ENCODE measurements at places on chromosomes 1 and 21.

GRCh38 chr1:29291756-29292155, 55.4 kb downstream of the PTPRU start:
- no peak for DNase-seq

- DNase-seq = no peak
These were observed 30.3 kb upstream of the LPAR3 start for GRCh38 chr1:84923317-84923716.

GRCh38 chr1:30183895-30184294, 539.5 kb downstream of the MATN1 start:
- DNase-seq = no peak

DNA sequence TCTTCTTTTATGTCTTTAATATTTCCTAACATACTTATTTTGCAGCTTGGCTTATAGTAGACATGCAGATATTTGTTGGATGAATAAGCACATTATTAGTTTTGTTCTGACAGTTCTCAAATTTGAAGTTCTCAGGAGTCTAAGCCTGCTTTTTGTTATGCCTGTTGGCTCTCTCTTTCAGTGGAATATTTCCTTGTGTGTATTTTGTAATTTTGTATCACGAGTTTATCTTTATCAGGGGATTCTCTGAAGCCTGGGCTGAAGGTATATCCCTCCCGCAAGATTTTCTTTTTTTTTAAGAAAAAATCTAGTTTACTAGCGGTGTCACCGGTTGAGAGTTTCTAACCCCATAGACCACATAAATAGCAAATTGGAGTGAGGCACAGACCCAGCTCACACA, 105.9 kb downstream of the RGL1 start:
- DNase-seq = no peak

- DNase-seq = no peak
These were observed 26.0 kb downstream of the SDE2 start for GRCh38 chr1:225973158-225973557.

DNA sequence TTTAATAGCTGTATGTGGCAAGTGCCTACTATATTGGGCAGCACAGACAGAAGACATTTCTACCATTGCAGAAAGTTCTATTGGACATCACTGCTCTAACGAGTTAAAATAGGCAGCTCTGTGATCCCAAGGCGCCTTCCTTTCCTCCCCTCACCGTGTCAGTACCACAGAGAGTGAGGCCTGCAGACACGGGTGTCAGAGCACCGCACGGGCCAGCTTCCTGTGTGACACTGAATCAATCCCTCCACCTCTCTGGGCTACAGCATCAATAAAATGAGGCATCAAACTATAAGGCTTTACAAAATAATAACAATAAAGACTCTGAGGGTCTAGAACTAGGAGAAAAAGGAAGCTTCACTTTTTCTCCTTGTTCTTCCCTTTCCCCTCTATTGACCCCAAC, 246.7 kb downstream of the FOXD2 start:
- no peak for DNase-seq

- DNase-seq = no peak
These were observed 7.0 kb upstream of the ATF3 start for GRCh38 chr1:212601524-212601923.

DNA sequence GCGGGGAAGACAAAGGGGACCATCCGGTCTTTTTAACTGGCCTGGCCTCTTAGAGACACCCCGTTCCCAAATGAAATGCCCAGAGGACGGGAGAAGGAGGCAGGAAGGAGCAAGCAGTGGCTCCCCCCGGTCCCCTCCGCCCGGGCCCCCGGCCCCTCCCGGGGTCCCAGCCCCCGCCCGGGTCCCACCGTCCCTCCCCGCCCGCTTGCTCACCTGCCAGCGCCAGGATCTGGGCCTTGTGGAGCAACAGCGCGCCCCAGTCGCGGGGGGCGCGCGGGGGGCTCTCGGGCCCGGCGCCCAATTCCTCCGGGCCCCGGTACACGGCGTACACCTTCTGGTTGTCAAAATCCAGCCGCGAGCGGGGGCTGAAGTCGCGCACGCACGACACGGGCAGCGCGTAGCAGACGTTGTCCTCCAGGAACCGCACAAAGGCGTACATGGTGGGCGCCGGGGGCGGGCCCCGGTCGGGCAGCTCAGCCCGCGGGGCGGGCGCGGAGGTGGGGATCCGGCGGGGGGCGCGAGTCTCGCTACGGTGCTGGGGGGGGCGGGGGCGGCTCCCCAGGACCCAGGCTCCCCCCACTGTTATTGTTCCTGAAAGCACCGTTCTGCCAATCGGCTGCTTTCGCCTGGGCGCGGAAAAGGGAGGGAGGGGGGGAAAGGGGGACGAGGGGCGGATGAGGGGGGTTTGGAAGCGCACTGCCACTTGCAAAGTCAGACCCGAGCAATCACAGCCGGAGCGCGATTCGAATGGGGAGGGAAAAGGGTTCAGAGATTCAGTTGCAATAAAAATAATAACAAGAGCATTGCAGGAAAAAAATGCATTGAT, at the start of gene BEND5:
Gene BEND5, minus strand, starts transcription at position 499 of the 826 bp plus-strand sequence. Its CDS starts 60 bp downstream, at position 439.
- peak; percentile 64 for DNase-seq

DNA sequence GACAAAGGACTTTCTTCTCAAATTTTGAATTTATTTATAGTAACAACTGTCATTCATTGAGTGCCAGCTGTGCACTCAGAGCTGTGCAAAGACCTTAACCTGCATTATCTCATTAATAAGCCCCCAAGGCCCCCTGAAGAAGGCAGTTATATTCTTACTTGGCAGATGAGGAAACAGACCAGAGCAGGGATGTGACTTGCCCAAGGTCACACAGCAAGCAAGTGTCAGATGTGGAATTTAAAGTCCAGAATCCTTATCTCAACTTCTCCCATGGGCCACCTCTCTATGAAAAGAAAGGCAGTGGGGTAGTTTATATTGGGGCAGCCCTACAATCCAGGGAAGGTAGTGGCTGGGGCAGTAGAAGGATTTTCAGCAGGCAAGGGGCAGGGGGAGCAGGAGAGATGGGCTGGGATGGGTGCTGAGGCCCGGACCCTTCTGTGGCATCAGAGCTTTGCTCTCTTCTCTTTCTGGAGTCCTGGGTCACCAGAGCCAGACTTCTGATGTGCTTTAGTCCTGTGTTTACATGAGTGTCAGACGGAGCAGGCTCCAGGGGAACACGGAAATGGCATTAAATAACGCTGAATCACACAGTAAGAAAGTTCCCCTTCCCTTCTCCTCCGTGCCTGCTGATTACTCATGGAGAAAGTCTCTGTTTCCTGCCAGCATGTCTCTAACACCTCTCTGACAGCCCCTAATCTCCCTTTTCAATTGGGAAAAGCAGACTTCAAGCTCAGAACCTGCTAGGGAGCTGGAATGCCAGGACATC, 39.5 kb downstream of the EPHB2 start:
- DNase-seq = peak; percentile 13

DNA sequence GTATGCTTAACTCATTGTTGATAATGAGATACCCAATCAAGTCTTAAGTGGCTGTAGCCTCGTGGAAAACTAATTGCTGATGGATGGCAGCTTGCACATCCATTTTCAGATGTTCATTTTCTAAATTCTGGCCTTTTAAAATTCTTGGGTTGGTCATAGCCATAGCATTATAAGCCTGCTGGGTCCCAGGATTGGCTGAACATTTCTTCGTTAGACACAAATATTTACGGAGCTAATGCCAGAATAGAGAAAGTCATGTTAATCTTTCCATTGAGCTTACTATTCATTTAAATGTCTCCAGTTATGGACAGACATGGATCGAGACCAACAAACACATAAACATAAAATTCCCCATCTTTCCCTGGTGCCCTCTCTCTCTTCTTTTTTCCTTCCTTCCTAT, 32.5 kb downstream of the CENPF start:
- no peak for DNase-seq

- peak; percentile 90 for DNase-seq
These were observed 57.6 kb downstream of the DNM3 start for GRCh38 chr1:171898941-171899340.

GRCh38 chr1:47758341-47759250, 238.6 kb downstream of the TRABD2B start:
- no peak for DNase-seq

- no peak for DNase-seq
These were observed 5.5 kb upstream of the ZBED6 start for GRCh38 chr1:203789966-203790365.

DNA sequence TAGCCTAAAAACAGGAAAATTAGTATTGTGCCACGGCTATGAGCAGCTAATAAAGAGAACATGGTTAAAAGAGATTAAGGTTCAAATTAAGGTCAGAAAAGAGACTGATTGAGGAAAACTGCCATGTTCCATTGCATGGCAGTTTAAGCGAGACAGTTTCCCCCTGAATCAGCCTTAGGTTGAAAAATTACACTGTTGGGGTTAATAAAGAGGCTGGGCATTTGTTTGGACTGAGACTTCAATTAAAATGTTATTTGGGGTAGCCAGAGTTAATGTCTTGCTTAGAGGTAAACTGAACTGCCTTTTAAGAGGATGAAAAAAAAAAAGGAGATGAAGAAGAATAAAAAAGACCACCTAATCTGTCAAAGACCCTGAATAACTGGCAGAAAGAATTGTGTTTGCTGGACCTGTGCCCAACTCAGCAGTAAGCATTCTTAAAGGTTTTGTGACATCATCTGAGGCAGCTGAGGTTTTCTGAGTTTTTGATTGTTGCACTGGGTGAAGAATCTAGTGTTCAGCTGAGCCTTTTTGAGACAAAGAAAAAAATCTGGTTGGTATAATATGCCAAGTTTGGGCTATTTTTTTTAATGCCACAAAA, 17.7 kb upstream of the PROX1 start:
- no peak for DNase-seq

GRCh38 chr1:7760245-7760644, 10.9 kb upstream of the VAMP3 start:
- DNase-seq = no peak

- no peak for DNase-seq
These were observed 18.7 kb upstream of the CLDN8 start for GRCh38 chr21:30234643-30235042.

GRCh38 chr1:46495778-46496177, 6.1 kb downstream of the DMBX1 start:
- no peak for DNase-seq

GRCh38 chr1:111082421-111083203, 57.3 kb downstream of the DRAM2 start:
- no peak for DNase-seq
